GM03348 (cell line): ENCODE measurements at places on chromosomes 3 and 15.
A peak's percentile ranks its signal among the peaks of the same experiment; 100 is the strongest.

DNA sequence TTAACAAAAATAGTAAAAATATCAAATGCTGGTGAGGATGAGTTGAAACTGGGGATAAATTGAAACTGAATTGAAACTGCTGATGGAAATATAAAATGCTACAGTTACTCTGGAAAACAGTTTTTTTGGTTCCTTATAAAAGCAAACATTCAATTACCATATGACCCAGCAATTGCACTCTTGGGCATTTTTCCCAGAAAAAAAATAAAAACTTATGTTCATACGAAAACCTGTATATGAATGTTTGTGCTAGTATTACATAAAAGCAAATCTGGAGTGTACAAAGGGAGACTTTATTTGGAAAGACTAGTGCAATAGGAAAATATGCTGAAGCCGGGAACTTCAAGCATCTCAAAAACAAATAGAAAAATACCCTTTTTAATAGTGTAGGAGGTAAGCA is 857.9 kb upstream of the CADM2 start:
- no peak for DNase-seq

- DNase-seq, result no peak
Measured at GRCh38 chr3:81920816-81921215, 159.4 kb upstream of the GBE1 start.

DNA sequence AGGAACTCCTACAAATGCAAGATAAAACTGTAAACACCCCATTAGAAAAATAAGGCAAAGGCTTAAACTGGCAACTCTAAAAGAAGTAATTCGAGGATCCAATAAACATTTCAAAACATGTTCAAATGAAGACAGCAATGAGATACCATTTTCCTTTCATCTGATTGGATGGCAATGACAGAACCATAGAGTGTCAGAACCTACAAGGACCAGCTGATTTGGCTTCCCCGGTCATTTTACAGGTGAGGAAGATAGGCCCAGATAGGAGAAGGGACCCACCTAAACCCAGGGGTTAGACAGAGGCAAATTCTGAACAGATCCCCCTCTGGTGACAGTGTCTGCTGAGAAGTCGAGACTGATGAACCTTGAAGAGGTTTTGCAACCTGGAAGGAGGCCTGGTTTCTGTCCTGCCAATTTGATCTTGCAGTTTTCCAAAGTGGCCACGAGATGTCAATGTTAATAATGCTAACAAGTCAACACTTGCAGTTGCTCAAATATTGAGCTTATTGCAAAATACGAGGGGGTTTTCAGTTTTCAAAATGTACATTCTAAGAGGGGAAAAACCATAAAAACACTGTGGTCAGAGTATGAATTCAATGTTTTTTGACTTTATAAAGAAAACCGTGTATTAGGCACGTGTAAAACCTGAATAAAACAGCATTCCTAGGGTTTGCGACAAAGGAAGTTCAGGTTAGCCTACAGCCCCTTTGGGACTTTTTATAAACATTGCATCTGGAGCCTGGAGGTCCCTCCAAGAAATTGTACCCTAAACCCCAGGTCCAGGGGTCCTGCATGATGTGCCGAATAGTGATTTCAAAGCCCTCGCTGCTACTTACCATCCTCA is 21.5 kb downstream of the CFAP161 start:
- peak; percentile 69 for DNase-seq

- DNase-seq, result no peak
Measured at GRCh38 chr15:85619992-85620689, 174.6 kb downstream of the KLHL25 start.

GRCh38 chr15:82751308-82751707 is 41.6 kb upstream of the AP3B2 start:
- no peak for DNase-seq

- DNase-seq, result no peak
Measured at GRCh38 chr3:4615750-4616149, 122.6 kb downstream of the ITPR1 start.

GRCh38 chr3:77370413-77370812 is 330.5 kb downstream of the ROBO2 start:
- no peak for DNase-seq

GRCh38 chr3:191412759-191413158 is 48.2 kb upstream of the PYDC2 start:
- peak; percentile 78 for DNase-seq

GRCh38 chr15:70320482-70320881 is 222.8 kb upstream of the TLE3 start:
- DNase-seq, result no peak

GRCh38 chr3:21170964-21171363 is 580.0 kb downstream of the ZNF385D start:
- DNase-seq, result no peak

DNA sequence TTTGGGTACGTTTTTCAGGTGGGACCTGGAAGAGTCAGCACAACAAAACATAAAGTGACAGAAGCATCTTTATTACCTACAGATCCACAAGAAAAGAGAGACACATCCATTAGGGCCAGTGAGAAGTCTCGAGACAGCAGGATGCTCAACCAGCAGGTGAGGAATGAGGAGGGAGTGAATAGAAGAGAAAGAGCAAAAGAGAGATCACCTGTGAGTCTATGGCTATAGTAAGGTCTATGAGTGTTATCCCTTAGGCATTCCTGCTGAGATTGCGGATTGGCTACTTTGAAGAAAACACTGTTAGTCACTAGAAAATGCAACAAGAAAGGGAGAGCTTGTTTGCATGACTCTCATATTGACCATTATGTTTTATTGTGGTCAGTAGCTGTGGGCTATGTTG is 1556.2 kb upstream of the GBE1 start:
- no peak for DNase-seq

DNA sequence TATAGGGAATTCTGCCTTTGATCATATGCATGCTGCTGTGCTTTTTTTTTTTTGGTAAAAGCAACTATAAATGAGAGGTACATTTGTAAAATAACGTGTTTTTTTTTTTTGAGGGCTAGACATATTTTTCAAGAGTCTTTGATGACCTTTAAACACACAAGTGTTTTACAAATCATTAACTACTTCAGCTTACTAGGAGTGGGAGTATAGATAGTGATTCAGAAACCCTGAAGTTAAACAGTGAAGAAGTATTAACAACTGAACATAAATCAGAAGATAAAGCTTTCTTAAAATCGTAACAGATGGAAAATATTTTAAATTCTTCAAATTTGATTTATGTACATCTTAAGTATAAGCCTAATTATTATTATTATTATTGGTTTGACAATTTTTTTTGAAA is 2.9 kb upstream of the GMNC start:
- DNase-seq, result no peak

DNA sequence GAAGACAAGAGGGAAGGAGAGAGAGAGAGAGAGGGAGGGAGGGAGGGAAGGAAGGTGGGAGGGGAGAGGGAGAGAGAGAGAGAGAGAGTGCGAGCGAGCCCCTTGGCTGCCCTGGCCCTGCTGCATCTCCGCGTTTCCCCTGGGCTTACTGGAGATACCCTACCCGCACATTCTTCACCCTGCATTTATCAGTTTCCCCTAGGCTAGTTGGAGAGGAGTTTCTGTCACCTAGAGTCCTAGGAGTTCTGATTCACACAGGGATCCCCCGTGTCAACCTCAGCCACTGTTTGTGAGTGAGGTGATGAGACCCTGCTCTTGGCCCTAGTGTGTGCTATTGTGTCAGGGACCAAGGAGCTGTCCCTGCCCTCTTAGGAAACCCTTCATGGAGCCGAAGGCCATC is 18.7 kb downstream of the BHLHE40 start:
- no peak for DNase-seq

GRCh38 chr15:91930092-91930491 is 76.6 kb downstream of the SLCO3A1 start:
- no peak for DNase-seq

DNA sequence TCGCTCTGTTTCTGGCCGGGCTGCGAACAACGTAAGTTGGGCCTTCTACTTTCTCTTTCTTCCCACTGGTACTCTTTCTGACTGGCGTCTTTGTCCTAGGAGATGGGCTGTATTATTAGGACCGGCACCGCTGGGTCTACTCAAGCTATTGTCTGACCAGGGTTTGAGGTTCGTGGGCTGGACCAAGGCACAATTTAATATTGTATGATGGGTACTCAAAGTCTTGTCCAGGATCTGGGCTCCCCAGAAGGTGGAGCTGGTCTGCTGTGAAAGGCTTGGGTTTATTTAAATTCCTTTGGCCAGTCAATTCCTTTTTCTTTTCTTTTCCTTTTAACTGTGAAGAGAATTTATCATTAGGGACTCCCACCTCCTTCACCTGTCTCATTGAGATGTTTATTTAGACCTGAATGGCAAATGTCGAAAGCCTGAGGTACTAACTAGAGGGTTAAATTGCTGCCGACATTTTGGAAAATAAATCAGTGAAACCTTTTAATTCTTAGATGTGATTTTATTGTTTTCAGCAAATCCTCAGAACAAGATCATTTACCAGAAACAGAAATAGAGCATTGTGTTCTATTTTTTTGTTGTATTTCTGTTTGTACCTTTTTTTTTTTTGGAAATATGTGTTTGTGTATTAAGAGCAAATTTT is 410 bp downstream of the LRRC49 start:
- peak; percentile 67 for DNase-seq

GRCh38 chr3:188299708-188300107 is 145.8 kb downstream of the LPP start:
- no peak for DNase-seq

DNA sequence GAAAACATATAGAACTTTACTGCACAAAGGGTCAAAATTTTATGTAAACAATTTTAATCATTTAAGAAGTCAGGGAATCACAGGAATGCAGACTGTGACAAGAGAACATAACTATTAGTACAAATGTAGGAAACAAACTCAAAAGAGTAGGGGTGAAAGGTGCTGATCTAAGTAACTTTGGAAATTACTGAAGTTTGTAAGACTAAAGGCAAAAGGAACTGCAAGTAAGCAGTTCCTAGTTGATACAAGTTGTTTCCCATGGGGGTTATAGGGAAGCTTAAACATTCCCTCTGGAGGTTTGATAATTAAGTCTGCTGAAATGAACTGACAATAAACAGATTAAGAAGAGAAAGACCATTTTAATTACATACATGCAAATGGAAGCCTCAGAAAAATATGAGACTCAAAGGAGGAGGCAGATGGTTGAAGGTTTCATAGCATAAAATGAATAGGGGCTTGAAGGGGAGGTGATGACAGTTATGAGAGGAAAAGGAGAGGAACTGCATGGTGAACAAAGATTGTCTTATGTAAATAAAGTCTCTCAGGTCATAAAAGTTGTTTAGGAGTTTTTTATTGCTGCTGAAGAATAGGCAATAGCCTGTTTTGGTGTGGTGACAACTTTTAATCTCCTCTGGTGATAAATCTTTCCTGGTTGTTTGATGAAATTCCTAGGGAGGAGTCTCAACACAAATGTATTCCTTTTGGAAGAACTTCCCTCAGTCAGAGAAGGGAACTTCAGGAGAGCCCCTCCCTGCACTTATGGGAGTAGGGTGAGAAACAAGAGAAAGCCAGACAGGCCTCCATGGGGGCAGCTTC is 17.1 kb downstream of the SETMAR start:
- no peak for DNase-seq

GRCh38 chr3:5321666-5322340 is 134.3 kb downstream of the EDEM1 start:
- DNase-seq, result no peak

DNA sequence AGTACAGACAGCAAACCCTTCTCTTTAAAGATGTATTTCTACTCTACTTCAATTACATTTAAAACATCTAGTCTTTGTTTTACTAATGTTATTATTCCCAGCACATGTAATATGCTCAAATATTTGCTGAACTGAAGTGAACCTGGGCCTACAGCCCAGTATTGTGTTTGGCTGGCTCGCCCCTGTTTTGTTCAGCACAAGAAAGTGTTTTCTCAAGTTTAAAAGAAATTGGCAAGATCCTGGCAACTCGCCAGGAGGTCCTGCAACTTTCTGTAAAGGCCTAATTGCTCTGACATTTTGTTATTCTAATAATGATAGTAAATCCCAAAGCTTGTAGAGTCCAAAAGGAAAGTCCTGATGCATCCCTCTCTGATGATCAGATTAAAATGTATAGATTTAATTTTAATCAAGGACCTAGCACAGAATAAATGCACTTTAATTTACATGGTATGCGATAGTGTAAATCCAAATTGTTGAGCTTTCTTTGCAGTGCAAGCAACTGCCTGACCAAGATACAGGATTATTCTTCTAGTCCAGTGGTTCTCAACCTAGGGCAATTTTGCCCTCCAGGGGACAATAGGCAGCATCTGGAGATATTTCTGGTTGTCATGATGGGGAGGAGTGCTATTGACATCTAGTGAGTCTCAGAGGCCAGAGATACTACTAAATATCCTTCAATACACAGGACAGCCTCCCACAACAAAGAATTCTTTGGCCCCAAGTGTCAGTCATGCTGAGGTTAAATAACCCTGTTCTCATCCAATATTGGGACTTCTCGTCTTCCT is 35.7 kb upstream of the TMOD3 start:
- DNase-seq, result no peak

DNA sequence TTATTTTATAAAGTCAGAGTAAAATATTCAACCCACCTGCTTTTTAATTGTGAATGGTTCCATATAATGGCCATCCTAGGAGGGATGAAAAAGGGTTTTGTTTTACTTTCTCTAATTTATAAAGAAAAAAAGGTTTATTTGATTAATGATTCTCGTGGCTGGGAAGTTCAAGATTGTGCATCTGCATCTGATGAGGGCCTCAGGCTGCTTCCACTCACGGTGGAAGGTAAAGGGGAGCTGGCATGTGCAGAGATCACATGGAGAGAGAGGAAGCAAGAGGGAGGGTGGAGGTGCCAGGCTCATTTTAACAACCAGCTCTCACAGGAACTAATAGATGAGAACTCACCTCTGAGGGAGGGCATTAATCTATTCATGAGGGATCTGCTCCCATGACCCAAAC is 27.7 kb upstream of the TRA2B start:
- DNase-seq, result no peak

- no peak for DNase-seq
Measured at GRCh38 chr3:39850716-39851032, 41.3 kb downstream of the MYRIP start.

DNA sequence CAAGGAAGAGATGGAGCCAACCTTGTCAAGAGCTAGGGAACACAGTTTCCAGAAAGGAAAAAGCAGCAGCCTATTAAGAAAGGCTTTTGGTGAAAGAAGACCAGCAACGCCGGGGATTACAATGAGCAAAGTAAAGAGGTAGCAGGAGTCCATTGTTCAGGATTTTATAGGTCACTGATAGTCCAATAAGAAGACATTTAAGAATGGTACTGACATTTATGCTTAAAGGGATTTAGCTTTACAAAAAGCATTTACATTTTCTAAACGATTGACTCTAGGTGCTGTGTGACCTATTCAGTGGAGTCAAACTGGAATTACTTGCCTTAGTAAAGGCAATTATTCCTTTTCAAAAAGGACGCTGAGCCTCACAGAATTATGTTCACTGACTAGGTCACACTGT is 40.8 kb downstream of the CSNK1G1 start:
- DNase-seq, result no peak

DNA sequence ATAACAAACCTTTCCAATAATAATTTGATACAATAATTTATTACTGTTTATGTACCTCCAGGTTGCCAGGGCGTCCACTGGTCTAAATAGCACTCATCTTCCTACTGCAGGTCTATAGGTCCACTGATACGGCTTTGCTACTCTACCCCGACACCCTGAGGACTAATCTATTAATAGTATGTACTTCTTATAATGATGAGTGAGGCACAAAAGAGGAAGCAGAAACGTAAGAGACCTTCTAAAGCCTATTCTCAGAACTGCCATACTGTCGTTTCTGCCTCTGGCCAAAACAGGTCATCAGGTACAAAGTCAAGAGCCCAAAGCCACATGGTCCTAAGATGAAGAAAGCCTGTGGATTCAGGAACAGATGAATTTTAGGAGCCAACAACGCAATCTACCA is 163.2 kb upstream of the GRM7 start:
- DNase-seq, result no peak

GRCh38 chr15:90037961-90038631 is 37.0 kb downstream of the ZNF710 start:
- no peak for DNase-seq
